ENCODE measurements at places on chromosomes 2 and 18.

DNA sequence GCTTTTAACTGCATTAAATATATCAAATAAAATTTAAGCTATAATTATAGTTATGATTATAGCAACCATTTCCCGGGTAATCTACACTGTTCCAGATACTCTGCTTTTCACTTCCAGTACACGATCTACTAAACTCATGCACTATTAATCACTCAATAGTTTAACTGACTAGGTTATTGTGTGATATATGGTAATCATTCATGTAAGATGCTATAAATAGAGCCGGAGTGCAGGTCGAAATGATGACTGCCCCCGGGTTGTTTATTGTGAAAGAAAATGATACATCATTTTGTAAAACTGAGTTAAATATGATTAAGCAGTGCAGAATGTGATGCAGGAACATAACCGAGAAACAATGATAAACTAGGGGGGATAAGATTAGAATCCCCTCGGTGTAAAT is 434.6 kb upstream of the DSEL start:
- DNase-seq: no peak

DNA sequence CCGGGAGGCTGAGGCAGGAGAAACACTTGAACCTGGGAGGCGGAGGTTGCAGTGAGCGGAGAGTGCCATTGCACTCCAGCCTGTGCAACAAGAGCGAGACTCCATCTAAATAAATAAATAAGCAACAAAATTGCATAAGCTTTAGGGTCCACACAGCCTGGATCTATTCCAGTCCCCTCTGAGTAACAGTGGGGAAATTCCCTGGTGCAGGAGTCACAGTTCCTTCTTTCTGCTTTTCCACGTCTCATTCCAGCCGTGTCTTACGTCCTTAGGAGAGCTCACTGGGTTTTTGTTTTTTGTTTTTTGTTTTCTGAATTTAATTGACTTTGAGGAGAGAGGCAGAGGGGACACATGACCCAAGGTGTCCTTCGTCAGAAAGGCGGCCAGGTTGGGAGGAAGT is 44.6 kb downstream of the B3GNT2 start:
- no peak for DNase-seq

- no peak for DNase-seq
These were observed 58.5 kb downstream of the MEX3C start for GRCh38 chr18:51138936-51139335.

GRCh38 chr2:173086518-173087213 is 11.0 kb downstream of the MAP3K20 start:
- DNase-seq: no peak

DNA sequence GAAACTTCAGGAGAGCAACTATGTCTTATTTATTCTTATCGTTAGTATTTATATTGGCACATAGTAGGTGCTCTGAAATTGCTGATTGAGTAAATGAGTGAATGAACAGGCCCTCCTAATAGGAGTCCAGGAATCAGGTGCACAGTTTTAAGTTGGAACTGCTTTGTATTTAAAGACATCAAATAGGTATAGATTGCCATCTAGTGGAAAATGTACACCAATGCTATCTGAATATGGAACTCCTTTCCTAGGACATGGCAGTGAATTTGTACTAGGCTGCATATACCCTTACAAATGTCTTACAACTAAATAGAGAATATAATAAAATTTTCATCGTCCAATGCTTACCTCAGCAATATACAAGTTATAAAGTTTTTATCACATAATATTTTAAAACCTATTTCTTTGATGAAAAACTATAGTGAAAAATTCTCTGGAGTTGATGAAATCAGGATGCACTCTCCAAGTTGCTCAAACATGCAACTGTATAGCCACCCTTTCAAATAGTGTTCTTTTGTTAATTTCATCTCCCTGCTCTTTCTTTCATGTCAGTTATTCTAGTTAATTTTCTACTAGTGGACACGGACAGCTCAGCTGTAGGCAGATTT is 318.9 kb upstream of the SYT4 start:
- no peak for DNase-seq

GRCh38 chr2:201987426-201987825 is 46.2 kb upstream of the FZD7 start:
- no peak for DNase-seq

- DNase-seq: no peak
These were observed 249.0 kb downstream of the LPIN1 start for GRCh38 chr2:11995456-11995855.

DNA sequence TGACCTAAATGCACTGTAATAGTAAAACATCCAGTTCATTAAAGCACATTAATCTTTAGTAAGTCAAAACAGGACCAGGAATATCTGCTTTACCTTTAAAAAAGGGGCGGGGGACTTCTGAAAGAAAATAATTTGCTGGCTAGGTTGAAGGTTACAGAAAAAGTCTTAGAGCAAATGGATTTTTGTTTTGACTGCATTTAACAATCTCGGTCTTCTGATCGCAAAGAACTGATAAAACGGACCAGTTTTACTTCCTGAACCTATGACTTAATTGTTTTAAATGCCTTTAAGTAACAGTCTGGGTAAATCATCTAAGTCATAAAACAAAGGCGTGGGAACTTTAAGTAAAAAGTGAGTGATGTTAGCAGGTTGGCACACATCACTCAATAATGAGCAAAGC is 783 bp downstream of the BUB1 start:
- no peak for DNase-seq

DNA sequence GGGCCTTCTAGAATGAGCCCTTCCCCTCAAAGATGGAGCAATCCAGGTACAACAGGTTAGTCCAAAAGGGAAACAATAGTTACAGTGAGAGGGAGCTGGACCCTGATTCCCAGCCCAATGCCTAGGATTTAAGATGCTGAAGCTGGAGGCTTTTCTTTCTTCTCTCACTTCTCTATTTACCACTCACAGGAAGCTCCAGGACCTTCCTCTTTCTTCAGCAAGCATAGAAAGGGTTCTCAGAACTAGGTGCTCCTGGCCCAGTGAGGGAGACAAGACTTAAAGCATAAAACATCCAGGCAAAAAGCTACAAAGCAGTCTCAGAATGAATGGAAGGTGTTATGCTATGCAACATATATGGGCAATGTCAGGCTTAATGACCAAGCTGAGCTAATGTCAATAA is 279.0 kb downstream of the SRBD1 start:
- no peak for DNase-seq

DNA sequence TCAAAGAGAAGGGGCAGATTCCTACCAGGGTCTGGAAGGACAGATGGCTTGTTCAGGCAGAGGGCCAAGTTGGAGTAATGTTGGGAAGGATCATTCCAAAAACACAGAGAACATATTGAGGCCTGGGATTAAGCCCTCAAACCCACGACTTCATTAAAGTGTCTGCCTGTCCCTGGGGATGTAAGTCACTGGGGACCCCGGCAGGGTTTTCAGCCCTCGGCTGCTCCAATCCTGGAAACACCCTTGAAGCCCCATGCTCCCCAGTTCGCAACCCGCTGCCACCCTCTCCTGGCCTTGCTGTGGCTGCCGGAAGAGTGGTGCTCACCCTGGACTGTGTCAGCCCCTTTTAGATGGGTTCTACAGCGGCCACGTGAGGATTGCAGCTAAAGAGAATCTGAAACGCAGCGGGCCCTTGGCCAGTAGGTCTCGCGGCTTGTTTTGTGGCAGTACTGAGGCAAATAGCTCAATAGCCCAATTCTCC is 79.9 kb downstream of the EPAS1 start:
- no peak for DNase-seq

- DNase-seq: no peak
These were observed 55.8 kb downstream of the SLC8A1 start for GRCh38 chr2:40396124-40396523.

GRCh38 chr2:144430722-144431391 is 89.1 kb downstream of the ZEB2 start:
- no peak for DNase-seq

All from stimulated activated CD4-positive, alpha-beta T cell treated with anti-CD3 and anti-CD28 coated beads, Interleukin-4, amount 100 ng/mL, for 4 hours (primary cell).